Thoracic aorta (tissue), 2 donors: ENCODE measurements at places on chromosomes 3 and 15.
A peak's percentile ranks its signal among the peaks of the same experiment; 100 is the strongest.

DNA sequence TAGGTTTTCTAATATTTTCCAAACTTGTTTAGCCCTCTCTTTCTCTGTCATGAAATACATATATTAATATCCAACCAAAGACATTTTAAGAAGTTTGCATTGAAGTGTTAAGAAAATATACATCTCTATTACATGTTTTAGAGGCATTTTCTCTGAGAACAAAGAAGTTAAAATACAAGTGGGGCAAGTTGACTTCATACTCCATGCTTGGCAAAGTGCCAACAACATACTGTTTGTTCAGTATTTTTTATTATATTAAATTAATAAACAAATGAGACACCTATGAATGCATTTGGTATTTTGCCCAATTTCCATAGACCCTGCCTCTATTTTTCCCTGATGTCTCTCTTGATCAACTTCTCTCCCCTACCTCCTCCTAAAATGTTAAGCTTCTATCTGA lies 232.8 kb upstream of the MRPL3 start:
- DNase-seq: no peak

GRCh38 chr15:69871511-69872134 lies 226.1 kb downstream of the TLE3 start:
- DNase-seq: no peak

GRCh38 chr3:125528920-125529319 lies 8.9 kb upstream of the SNX4 start:
- DNase-seq: no peak

- no peak for DNase-seq
Observed at GRCh38 chr15:85356276-85356675, 24.1 kb upstream of the AKAP13 start.

DNA sequence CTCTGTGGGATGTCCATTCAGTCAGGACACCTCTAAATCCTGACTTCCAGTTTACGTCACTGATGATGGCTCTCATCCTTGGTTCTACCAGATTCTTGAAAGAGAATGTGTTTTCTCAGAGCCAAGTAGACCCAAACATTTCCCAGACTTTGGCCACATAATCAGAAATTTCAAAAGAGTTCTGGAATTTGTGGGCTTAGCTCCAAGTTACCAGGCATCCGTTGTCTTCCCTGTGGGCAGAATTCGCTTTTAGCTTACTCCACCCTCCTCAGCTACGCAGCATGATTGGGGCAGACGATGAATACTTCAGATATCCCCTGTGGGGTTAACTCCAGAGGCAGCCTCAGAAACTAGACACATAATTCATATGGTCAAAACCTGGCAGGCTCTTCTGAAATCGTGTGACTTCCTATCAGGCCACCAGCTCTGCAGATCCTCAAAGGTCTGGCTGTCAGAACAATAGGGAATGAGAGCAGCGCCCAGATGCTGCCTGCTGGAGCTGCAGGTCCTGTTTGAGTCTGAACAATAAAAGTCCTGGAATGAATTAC lies 30.6 kb downstream of the CRTC3 start:
- DNase-seq: peak; percentile 18

DNA sequence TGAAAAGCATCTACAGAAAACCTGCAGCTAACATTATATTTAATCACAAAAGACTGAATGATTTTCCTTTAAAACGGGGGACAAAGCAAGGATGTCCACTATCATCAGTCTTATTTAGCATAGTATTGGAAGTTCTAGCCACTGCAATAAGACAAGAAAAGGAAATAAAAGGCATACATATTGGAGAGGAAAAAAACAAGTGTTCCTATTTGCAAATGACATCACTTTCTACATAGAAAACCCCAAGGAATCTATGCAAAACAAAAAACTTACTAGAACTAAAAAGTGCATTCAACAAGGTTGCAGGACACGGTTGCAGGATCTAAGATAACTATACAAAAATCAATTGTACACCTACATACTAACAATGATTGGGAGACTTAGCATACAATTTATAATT lies 101.6 kb upstream of the MEF2A start:
- no peak for DNase-seq

- no peak for DNase-seq
Observed at GRCh38 chr3:158169091-158169491, 59.2 kb downstream of the RSRC1 start.
